Stimulated activated CD4-positive, alpha-beta T cell treated with anti-CD3 and anti-CD28 coated beads, Interleukin-1b, Interleukin-23, amount 100 ng/mL, for 1 hour (primary cell): ENCODE measurements at places on chromosomes 7 and 10.

GRCh38 chr10:101073631-101074030 is 11.8 kb downstream of the KAZALD1 start:
- no peak for DNase-seq

DNA sequence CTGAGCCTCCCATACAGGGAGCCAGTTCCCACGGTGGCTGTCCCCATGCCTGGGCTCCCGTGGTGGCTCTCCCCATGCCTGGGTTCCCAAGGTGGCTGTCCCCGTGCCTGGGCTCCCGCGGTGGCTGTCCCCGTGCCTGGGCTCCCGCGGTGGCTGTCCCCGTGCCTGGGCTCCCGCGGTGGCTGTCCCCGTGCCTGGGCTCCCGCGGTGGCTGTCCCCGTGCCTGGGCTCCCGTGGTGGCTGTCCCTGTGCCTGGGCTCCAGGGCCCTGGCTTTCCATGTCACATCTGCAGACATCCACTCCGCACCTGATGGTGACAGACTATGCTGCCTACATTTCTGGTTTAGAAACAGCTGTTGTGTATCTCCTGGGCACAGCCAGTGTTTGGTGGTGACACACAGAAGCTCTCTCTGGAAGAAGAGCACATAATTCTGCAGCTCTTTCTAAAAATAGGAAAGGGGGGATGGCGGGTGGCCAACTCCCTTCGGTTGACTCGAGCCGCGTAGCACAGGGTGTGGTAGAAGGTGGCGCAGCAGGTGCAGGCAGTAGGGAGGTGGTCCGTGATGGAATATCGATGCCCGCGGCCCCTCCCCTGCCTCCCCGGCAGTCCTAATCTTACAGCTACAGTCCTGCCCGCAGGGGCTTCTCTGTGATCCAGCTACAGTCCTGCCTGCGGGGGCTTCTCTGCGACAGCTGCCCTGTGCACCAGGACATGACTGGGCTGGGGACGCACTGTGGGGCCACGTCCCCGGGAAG is 251.2 kb downstream of the DNAJB6 start:
- no peak for DNase-seq

GRCh38 chr10:3671386-3671955 is 113.5 kb downstream of the KLF6 start:
- no peak for DNase-seq

- no peak for DNase-seq
Measured at GRCh38 chr7:112416127-112416526, 34.1 kb upstream of the IFRD1 start.

- no peak for DNase-seq
Measured at GRCh38 chr10:86056672-86057071, 309.9 kb downstream of the GRID1 start.

DNA sequence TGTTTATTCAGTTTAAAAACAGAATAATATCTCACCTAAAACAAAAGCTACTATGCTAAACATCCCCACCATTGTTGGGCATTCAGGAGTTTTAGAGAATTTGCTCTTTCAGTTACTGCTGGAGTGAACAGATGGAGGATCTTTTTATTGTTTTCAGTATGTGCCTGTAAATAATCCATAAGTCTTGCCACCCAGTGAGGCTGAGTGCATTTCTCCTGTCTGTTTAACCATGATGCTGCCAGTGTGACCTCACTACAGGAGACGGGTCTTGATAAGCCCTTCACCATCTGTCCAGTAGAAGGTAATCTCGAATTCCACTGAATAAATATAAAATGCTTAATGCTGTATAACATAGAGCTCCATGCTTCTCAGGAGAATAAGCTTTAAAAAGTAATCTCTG is 430.9 kb downstream of the POM121L12 start:
- DNase-seq, result no peak

DNA sequence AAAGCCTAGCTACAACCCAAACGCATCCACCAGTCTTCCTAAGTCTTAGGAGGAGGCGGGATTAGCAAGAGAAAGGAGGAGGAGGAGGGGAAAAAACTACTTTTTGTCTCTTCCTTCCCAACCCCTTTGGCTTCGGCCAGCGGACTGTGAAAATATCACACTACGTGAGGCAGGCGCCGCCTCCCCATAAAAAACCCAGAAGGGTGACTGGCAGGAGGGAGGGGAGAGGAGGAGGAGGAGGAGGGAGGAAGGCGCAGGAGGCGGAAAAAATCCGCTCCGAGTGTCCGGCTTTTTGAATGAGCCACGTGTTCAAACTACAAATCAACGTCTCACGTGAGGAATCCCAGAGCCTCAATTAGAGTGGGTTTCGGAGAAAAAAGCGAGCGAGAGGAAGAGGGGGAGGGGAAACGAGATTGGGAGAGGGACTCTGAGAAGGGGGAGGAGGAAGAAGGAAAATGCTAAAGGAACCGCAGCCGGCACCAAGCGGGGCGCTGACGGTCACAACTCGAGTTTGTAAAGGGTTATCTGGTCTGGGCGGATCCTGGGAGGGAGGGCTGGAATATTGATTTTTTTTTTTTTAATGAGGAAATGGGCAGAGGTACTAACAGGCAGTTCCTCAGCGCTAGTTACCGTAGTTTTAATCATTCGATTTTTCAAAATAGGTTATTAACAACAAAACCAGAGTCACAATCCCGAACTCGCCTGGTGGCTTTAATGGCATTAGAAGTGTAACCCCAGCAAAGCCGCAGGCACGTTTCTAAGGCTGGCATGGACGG is at the start of gene IGF2BP3:
Gene IGF2BP3, minus strand, starts transcription at position 162 of the 776 bp plus-strand sequence. CDS start 381 bp downstream, outside the sequence.
- no peak for DNase-seq

- no peak for DNase-seq
Measured at GRCh38 chr7:102833343-102833742, 79.5 kb upstream of the LRRC17 start.

GRCh38 chr7:121638286-121638685 is 234.7 kb upstream of the PTPRZ1 start:
- no peak for DNase-seq

- no peak for DNase-seq
Measured at GRCh38 chr7:28509251-28510025, 97.1 kb downstream of the CREB5 start.

GRCh38 chr10:71079761-71080380 is 132.5 kb upstream of the UNC5B start:
- DNase-seq, result no peak

GRCh38 chr10:116810120-116810500 is 39.2 kb upstream of the ENO4 start:
- no peak for DNase-seq

GRCh38 chr7:111438369-111439289 is 123.7 kb downstream of the IMMP2L start:
- DNase-seq, result no peak

- DNase-seq, result no peak
Measured at GRCh38 chr10:84424731-84425167, 96.4 kb downstream of the CCSER2 start.

- DNase-seq, result no peak
Measured at GRCh38 chr10:34854147-34854601, 39.1 kb upstream of the PARD3 start.

DNA sequence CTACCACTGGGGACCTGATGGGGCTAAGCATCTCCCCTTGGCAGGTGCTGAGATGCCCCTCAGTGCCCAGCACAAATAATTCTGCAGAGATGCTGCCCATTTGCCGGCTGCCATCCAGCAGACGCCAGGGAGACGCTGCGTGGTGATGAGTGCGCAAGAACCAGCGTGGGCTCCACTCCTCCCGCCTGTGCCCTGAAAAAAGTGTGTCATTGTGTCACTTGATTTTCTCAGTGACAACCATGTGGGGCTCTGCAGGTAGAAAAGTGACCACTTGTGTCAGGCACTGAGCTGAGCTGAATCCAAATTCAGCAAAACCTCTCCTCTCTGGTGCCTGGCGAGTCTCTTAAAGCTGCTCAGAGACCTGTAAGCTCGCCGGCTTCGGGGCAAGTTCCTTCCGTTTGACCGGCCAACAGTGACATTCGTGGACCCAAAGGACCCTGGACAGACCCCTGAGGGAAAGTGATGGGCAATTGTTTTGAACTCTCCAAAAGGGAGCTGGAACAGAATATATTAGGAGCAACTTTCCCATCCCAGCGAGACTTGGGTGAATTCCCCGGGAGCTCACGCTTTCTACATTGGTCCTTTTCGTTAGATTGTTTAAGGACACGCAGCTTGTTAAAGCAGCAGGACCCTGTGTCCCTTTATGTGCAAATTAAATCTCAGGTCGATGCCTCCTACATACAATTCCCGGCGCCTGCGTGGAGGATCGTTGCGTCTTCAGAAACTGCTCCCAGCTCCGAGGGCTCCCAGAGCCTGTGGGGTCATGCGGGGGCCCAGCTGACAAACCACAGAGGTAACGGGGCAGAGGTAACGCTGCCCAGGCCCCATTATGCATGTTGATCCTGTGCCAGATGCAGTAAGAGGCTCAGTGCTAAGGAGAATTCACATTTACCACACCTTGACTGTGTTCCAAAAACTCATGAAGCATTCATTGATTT is 332.7 kb downstream of the ADARB2 start:
- DNase-seq, result no peak

- no peak for DNase-seq
Measured at GRCh38 chr7:127730658-127731276, 78.8 kb downstream of the SND1 start.

DNA sequence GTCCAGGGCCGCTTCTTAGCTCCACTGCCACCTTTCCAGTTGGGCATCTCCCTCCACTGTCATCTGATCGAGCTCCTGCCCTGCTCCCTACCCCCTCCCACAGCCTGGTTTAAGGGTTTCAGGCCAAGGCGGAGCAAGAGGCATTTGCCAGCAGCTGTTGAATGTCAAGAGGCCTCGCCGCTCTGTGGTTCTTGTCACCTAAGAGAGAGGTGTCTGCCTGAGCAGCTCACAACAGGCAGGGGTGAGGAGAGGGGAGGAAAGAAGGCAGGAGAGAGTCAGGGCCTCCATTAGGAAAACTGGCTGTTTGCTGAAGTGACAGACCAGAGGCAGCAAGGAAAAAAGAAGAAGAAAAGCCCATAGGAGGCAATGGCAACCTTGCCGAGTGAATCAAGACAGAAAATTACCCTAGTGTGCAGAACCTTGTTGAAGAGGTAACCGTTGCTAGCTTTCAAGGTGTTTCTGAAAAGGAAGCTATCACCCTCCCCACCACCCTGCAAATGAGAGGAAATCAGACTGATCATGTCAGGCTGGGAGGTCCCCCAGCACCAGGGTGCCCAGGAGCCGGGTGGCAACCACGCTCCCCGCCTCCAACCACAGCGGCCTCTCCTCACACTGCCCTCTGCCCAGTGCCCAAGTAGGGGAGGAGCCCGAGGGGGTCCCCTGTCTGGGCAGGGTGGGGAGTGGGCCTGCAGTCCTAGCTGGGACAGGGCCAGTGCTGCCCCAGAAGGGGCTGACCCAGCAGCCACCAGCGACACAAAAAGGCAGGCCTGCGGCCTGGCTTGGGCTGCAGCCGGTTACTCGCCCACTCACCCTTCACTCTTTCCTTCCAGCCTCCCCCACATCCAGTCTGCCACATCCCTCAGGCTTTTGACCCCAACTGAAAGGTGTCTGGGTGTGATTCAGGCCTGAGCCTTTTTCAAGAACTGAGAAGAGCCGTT is 7.1 kb downstream of the GATA3 start:
- DNase-seq, result no peak

DNA sequence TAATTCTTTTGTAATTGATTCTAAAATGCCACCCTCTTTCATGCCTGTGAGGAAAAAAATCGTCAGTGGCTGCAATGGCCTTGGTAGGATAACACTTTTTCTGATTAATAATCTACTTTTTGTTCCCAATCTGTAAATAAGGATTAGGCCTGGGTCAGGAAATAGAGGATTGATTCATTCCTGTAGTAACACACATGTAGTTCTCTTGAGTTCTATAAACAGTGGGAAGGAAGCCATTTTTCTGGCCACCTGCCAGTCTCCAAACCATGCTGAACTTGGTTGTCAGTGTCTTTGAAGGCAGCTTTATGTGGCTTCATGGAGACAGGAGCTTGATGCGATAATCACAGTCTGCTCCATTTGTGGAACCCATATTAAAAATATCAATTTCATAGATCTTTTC is 169.3 kb upstream of the NFE2L3 start:
- no peak for DNase-seq

GRCh38 chr7:148637094-148637493 is 46.5 kb downstream of the C7orf33 start:
- DNase-seq, result no peak
